ENCODE measurements at places on chromosomes 6 and 20. TPM values are rescaled to one million over a fixed set of nuclear protein-coding genes. Genes with fewer than 3 reads are reported as not detected.
A peak's percentile ranks its signal among the peaks of the same experiment; 100 is the strongest.

- H3K4me3 ChIP-seq = peak overlapping the region; percentile 73
- peak; percentile 46 for DNase-seq
- H3K27ac ChIP-seq = no peak overlapping the region
Measured at GRCh38 chr6:13485923-13486562, 1.4 kb downstream of the GFOD1 start.

GRCh38 chr6:68756454-68757375, 121.6 kb downstream of the ADGRB3 start:
- H3K36me3 ChIP-seq = no peaks in the 10 kb centered on the region
- H3K27me3 ChIP-seq = peaks cover 1% of the 10 kb centered on the region
- no peaks in the 10 kb centered on the region for H3K4me1 ChIP-seq

DNA sequence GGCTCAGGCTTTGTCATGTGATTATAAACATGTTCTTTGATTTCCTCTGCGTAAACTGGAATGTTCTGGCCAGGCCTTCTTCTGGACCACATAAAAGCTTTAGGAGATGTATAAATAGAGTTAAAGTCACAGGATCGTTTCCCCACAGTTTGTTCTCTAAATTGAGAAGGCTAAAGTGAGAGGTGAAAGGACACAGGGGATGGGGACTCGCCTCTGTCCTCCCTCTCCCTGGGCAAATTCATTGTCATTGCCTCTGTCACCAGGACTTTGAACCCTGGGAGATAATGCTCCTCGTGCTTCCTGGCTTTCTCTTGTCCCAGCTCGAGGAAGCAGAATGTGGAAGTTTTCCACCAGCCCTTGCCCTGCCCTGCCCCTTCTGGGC, 20.3 kb upstream of the ZFAND3 start:
- H3K27me3 ChIP-seq = no peaks in the 10 kb centered on the region
- H3K27ac ChIP-seq = no peak overlapping the region
- H3K4me1 ChIP-seq = peaks cover 5% of the 10 kb centered on the region
- H3K36me3 ChIP-seq = no peaks in the 10 kb centered on the region

DNA sequence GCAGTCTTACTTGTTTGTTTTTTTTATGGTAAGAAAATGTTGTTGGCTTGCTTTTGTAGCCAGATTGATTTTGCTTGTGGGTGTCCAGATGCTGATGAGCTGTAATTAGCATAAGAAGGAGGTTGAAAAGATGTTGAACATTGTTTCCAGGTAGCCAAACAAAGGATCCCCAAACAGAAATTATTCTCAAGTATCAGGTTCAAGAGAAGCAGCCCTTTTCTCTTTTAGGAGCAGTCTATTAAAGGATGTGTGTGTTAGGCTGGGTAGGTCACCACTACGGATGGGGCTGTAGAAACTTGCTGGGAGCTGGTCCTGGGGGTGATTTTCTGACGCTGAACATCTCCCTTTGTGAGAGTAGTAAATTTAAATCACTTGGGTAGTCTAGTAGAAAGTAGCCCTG, 86.9 kb upstream of the VSTM2L start:
- no peak overlapping the region for H3K27ac ChIP-seq
- DNase-seq = no peak

- H3K36me3 ChIP-seq = no peaks in the 10 kb centered on the region
- H3K27me3 ChIP-seq = no peaks in the 10 kb centered on the region
- DNase-seq = no peak
- H3K4me3 ChIP-seq = no peak overlapping the region
- H3K27ac ChIP-seq = no peak overlapping the region
Measured at GRCh38 chr6:69263297-69263696, 533.5 kb downstream of the LMBRD1 start.

GRCh38 chr6:109672839-109673238, 18.2 kb downstream of the AK9 start:
- no peak overlapping the region for H3K4me3 ChIP-seq
- no peak overlapping the region for H3K27ac ChIP-seq
- DNase-seq = no peak
- no peaks in the 10 kb centered on the region for H3K4me1 ChIP-seq

- no peak for DNase-seq
- no peak overlapping the region for H3K4me3 ChIP-seq
- H3K27me3 ChIP-seq = no peaks in the 10 kb centered on the region
Measured at GRCh38 chr20:51924509-51924908, 122.2 kb upstream of the SALL4 start.

DNA sequence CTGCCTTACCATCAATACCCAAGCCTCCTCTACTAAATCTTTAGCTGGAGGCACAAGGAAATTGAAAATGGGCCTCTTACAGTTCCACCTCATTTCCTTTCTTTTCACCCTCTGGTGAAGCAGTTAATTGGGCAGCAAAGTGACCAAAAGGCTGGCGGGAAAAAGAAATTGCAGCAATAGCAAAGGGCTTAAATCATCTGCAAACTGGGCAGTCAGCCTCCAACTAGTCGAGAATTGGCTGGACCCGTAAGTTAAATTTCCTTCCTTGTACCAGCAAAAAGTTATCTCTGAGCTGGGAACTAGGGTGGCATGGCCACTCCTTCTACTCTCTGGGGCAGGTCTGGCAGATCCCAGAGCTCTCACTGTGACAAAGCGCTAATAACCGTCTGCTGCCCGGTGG, 33.5 kb downstream of the GHRH start:
- peaks cover 68% of the 10 kb centered on the region for H3K36me3 ChIP-seq
- no peak for DNase-seq
- H3K27ac ChIP-seq = no peak overlapping the region
- no peak overlapping the region for H3K4me3 ChIP-seq

- peaks cover 2% of the 10 kb centered on the region for H3K27me3 ChIP-seq
- no peak overlapping the region for H3K27ac ChIP-seq
- no peak overlapping the region for H3K4me3 ChIP-seq
Measured at GRCh38 chr20:2305946-2306345, 10.1 kb downstream of the TGM3 start.

DNA sequence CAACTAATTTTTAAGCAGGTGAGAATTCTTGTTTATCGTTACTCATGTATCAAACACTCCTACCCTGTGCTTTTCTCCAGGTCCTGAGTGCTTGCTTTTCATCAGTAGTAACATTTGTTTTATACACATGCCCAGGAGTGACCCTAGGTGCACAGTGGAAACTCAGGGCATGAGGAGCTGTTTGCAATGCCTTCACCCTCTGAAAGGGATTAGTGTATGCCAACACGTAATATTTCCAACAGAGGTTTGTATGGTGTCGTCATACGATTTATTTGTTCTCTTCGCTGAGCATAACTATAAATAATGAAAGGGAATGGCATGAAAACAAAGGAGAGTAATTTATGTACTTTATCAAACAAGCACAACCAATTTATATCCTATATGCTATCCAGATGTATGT, 537.4 kb upstream of the MMS22L start:
- DNase-seq = no peak
- H3K27ac ChIP-seq = no peak overlapping the region
- H3K36me3 ChIP-seq = no peaks in the 10 kb centered on the region
- H3K27me3 ChIP-seq = no peaks in the 10 kb centered on the region

DNA sequence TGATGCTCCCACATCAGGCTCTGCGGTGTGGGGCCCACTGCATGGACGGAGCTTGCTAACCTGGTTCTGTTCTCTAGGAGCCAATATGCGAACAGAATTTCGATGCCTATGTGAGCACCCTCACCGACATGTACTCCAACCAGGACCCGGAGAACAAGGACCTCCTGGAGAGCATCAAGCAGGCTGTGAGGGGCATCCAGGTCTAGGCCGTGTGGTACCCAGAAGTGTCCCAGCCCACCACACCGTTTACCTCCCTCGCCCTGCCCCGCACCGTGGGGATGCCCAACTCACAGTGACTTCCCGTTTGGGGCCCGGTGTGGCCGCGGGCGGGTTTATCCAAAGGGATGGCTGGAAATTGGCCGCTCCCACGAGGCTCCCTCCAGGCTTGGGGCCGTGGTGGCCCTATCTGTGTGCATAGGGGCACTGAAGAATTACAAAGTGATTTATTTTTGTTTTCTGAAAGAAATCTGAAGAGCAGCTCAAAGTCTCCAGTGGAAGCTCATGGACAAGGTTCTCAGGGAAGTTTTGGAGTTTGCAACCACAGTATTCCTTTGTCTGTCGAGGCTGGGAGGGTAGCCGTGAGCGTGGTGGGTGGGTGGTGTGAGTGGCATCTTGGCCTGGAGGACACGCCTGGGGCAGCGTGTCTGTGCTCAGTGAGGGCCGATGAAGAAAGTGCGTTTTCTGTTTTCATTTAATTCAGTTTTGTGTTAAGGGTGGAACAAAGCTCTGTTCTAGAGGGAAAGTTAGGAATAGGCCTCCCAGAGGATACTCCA, 15.1 kb upstream of the PCMTD2 start:
- no peak overlapping the region for H3K27ac ChIP-seq
- H3K27me3 ChIP-seq = peaks cover 9% of the 10 kb centered on the region
- H3K4me1 ChIP-seq = peaks cover 3% of the 10 kb centered on the region
- no peak for DNase-seq

DNA sequence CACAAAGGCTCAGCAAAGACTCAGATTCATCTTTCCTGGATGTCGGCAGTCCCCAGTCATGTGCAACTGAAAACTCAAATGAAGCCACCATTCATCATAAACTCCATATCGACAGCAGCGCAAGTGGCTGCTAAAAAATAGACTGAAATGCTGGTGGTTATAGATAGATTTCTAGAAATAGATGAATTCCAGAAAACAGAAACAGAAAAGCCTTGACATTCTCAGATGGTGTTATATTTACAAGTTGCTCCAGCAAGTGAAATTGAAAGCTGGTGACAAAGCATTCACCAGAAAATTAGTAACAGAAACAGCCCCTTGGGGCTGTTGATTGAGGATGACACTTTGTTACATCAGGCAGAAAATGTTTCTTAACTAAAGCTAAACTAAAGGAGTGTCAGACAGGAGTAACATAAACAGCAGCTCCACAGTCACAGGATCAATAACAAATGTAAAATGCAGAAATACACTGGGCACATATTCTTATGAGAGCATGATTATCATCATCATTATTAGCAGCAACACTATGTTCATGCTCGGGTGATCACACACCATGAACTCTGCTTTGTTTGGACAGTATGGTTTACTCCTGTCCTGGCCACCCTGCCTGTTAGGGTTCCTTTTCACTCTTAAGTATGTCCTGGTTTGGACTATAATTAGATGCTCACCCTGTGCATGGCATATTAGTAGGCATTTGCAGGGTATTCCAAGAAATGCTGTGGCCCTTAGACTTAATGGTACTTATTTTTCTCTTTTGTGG, 36.4 kb upstream of the SLC35F1 start:
- H3K4me1 ChIP-seq = peaks cover 3% of the 10 kb centered on the region
- H3K27ac ChIP-seq = no peak overlapping the region
- no peak for DNase-seq
- no peaks in the 10 kb centered on the region for H3K36me3 ChIP-seq

- H3K4me3 ChIP-seq = no peak overlapping the region
- H3K36me3 ChIP-seq = no peaks in the 10 kb centered on the region
- no peak for DNase-seq
- peaks cover 57% of the 10 kb centered on the region for H3K27me3 ChIP-seq
- H3K27ac ChIP-seq = no peak overlapping the region
Measured at GRCh38 chr20:46273717-46274116, 34.6 kb downstream of the CDH22 start.

- peaks cover 1% of the 10 kb centered on the region for H3K27me3 ChIP-seq
- no peak overlapping the region for H3K4me3 ChIP-seq
- H3K36me3 ChIP-seq = no peaks in the 10 kb centered on the region
- H3K4me1 ChIP-seq = peaks cover 48% of the 10 kb centered on the region
- no peak overlapping the region for H3K27ac ChIP-seq
- no peak for DNase-seq
Measured at GRCh38 chr6:135148889-135149288, 32.2 kb upstream of the MYB start.

DNA sequence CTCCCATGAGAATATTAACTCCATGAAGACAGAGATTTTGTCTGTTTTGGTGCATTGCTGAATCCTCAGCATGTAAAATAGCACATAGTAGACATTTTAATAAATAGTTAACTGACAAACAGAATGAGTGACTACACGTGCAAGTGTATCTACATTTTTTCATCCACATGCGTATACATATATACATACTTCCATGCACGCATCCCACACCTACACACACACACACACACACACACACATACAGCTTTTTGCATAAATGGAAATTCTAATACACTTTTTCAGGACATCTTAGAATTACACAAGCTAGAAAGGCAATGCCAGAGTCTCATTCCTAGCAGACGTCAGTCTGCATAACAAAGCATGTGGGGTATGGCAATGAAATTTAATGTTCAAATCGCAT, 139.7 kb upstream of the LRFN2 start:
- H3K36me3 ChIP-seq = no peaks in the 10 kb centered on the region
- H3K4me3 ChIP-seq = no peak overlapping the region
- DNase-seq = no peak
- H3K27me3 ChIP-seq = no peaks in the 10 kb centered on the region
- H3K27ac ChIP-seq = no peak overlapping the region
- H3K4me1 ChIP-seq = no peaks in the 10 kb centered on the region

GRCh38 chr20:61391185-61391584, 139.1 kb downstream of the CDH4 start:
- no peak for DNase-seq
- H3K27me3 ChIP-seq = peaks cover 7% of the 10 kb centered on the region
- no peak overlapping the region for H3K4me3 ChIP-seq
- no peaks in the 10 kb centered on the region for H3K4me1 ChIP-seq
- no peaks in the 10 kb centered on the region for H3K36me3 ChIP-seq
- no peak overlapping the region for H3K27ac ChIP-seq

DNA sequence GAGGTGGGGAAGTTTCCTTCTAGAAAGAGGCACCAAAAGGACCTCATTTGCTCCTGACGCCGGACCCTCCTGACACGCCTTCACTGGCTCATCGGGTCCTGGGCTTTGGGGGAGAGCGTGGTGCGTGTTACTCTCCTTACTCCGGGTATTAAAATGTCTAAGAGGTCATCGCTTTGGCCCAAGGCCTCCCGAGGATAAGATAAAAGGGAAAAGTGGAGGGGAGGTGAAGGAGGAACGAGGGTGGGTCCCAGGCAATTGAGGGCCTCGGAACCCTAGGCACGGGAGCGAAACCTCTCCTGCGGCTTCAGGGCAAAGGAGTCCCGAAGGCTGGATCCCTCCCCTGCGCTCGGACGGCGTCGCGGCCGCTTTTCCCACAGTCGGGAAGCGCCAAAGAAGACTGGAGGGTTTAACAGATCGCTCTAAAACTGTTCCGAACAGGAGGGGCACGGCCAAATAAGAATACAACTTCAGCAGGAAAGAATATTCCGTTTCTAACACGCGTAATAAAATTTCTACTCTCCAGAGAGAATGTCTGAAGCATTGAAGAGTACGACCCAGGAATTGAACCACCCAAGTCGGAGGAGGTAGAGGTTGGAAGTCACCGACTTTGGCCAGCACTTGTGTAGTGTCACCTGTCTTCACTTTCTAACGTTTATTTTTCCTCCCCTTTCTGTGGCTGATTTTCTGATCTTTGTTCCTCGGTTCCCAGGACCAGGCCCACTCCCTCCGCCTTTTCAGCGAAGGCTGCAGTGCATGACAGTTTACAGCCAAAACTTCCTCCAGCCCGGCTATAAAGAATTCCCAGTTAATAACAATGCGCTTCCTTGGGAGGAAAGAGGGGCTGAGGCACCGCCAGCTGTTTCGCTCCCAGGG, 2.1 kb upstream of the TBXT start:
- H3K27ac ChIP-seq = no peak overlapping the region
- H3K4me3 ChIP-seq = no peak overlapping the region
- H3K36me3 ChIP-seq = peaks cover 2% of the 10 kb centered on the region
- DNase-seq = no peak

MDFI gene
- total RNA-seq = not detected

DYNLRB1 gene
- total RNA-seq = 108 TPM

CRIP3 gene
- total RNA-seq = 2.0 TPM

TPX2 gene
- 149 TPM for total RNA-seq

TNXB gene
- total RNA-seq = 5.8 TPM

CALHM6 gene
- 3.4 TPM for total RNA-seq

TULP1 gene
- total RNA-seq = not detected

CALHM4 gene
- total RNA-seq = not detected

MATN4 gene
- total RNA-seq = 0.95 TPM

RGS17 gene
- total RNA-seq = not detected

Measured in activated CD4-positive, alpha-beta memory T cell treated with anti-CD3 and anti-CD28 coated beads for 36 hours (primary cell).